Activated naive CD4-positive, alpha-beta T cell treated with Interleukin-2 at 50 U/mL for 16 hours (primary cell): ENCODE measurements at places on chromosomes 11 and 22.

DNA sequence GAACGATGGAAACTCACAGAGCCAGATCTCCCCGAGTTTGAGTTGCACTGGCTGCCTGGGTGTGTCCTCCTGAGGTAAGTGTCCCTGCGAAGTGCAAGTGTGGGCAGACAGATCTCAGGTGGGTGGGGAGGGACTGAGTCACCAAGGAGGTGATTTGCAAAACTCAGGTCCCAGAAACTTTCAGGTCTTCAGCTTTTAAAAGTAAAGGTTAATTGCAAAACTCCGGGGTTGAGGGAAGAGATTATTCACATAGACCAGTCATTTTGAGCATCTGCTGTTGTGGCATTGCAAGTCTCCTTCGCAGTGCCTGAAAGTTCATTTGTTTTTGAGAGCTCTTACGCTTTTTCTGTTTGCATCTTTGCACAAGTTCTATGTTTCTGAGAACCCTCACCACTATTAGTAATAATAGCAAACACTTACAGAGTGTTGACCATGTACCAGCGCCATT, 7.1 kb downstream of the CD44 start:
- peak; percentile 87 for DNase-seq

DNA sequence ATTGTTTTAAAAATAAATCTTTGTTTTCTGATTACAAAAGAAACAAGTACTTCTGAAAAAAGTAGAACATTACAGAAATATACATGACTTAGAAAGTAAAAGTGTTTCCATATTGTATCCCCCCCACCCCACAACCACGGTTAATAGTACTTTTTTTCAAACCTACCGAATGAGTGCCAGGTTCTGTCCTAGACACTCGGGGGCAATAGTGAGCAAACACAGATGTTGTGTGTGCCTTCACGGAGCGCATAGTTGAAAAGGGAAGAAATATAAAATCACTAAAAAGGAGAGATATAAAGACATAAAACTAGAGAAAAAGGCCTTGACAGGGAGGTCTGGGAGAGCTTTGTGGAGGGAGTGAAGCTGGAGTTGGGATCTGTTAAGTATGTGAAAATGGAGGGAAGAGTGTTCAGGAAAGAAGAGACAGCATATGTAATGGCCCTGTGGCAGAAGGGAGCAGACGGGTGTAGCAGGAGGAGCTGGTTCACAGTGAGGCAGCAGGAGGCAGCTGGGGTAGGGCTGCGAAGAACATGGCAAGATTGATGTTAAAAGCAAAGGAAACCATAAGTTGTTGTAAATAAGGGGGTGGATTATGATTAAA, 42.1 kb upstream of the ALX4 start:
- no peak for DNase-seq

GRCh38 chr22:36259615-36260300, 6.8 kb downstream of the APOL1 start:
- DNase-seq: no peak

DNA sequence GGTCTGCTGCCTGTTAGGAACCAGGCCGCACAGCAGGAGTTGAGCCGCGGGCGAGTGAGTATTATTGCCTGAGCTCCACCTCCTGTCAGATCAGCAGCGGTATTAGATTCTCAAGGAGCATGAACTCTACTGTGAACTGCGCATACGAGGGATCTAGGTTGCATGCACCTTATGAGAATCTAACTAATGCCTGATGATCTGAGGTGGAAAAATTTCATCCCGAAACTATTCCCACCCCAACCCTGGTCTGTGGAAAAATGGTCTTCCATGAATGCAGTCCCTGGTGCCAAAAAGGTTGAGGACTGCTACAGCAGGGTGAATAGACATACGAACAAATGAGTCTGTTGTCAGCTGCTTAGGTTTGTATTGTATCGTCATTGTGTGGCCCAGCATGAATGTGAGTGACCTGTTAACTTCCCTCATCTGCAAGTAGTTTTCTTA, 29.8 kb downstream of the RNF141 start:
- no peak for DNase-seq

DNA sequence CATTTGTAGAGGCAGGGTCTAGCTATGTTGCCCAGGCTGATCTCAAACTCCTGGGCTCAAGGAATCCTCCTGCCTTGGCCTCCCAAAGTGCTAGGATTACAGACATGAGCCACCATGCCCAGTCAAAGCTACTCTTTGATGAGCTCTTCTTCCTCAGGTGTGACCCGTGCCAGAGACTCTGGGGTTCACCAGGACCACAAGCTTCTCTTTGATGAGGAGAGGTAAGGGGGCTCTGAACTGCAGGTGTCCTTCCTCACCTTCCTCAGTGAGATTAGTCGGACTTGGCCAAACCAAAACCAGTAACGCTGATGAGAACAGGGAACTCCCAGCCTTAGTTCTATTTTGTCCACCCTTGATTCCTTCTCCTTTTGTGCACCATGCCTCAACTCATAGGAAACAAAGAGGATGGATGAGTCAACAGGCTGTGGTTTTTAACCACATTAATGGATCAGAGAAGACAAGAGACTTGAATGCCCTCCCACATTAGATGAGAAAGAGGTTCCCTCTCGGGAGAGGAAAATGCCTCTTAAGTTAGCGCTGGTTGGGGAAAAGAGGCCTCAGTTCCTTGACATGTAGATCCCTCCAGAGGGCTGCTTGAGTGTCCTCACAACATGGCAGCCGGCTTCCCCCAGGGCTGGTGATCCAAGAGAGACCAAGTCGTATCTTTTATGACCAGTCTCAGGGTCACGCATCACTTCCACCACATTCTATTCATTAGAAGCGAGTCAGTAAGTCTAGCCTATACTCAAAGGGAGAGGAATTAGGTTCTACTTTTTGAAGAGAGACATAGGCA, 25.7 kb upstream of the CTR9 start:
- DNase-seq: peak; percentile 18

- DNase-seq: no peak
These were observed 35.7 kb upstream of the GAB2 start for GRCh38 chr11:78453140-78453935.

GRCh38 chr11:1336836-1337646, 27.6 kb upstream of the TOLLIP start:
- peak; percentile 51 for DNase-seq

- no peak for DNase-seq
These were observed 6.1 kb downstream of the APLNR start for GRCh38 chr11:57230791-57231538.

- no peak for DNase-seq
These were observed 61.9 kb upstream of the CSNK2A3 start for GRCh38 chr11:11414996-11415395.

GRCh38 chr22:23237201-23237798, 57.0 kb downstream of the BCR start:
- DNase-seq: no peak

- DNase-seq: no peak
These were observed 234.3 kb downstream of the TBC1D22A start for GRCh38 chr22:46996595-46997310.

- no peak for DNase-seq
These were observed 24.4 kb downstream of the ADAMTS8 start for GRCh38 chr11:130403967-130404366.

DNA sequence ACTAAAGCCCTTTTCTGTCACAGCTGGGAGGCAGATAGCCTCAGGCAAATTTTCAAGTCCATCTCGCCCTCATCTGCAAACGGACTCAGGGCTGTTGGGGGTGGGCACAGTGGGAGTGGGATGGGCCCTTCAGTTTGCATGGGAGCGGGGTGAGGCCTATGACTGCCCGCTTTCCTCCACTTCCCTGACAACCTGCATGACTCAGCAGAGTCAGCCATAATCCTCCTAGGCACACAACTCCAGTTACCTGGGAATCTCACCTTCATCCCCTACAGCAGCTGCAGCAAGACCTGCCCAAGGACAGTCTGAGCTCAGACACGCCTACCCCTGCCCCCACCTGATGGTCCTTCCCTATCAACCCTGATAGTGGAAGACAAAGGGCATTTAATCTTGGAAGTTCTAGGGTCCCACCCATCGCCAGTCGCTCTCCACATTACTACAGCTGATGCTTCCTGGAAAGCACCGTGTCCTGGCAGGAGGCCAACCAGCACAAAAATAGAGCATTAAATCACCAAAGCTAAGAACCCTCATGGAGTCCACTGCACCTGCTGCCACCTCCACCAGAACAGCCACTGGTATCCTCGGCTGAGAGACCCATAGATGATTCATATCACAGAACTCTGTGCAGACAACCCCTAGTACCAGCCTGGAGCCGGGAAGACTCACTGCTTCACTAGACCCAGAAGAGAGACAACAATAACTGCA, 319.3 kb downstream of the DCDC1 start:
- no peak for DNase-seq

GRCh38 chr11:70952191-70952590, 300.2 kb downstream of the SHANK2 start:
- no peak for DNase-seq

GRCh38 chr11:74010306-74011300, 1.7 kb upstream of the UCP3 start:
- no peak for DNase-seq

DNA sequence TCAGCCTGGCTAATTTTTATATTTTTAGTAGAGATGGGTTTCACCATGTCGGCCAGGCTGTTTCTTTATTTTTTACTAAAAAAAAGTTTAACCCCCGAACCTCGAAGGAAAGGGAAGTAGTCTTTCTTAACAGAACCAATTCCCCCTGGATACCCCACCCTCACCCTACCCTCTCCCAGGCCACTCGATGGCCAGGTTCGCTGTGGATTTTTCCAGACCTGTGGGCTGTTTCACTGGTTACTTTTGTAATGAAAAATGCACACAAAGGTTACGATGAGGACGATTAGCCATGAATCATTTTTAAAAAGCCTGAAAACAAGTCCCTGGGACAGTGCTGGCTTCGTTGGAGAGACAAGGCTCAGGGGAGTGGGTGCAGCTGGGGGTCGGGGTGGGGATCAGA, 2.5 kb downstream of the TSPO start:
- DNase-seq: no peak

GRCh38 chr22:25563761-25564319, 635 bp upstream of the GRK3 start:
- DNase-seq: peak; percentile 3

DNA sequence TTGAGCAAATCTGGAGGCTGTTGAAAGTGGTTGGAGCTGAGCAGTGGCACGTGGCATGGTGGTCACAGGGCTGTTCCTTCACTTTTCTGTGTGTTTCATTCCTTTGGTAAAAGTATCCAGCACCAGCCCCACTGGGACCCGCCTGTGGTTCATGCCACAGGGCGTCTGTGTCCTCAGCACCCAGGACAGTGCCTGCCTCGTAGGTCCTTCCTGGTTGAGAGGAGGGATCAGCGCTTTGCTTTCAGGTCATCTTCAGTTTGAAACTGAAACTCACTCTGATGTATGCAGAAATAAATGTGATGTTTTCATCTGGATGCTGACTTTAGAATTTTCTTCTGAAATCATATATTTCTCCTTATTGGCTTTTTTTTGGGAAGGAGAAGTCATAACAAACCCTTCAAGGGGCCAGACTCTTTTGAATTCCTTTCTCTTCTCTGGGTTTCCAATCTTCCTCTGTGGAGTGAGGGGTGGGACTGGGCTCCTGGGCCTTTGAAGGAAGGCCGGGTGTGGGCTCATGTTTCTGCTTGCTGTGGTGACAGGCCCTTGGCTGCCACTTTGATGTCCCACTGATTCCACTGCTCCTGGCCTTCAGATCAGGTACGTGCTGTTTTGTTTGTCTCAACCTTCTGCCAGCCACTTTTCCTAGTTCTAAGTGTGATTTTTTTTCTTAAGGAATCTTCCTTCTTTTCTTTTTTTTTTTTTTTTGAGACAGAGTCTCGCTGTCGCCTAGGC, 26.2 kb downstream of the TBC1D22A start:
- peak; percentile 38 for DNase-seq

- DNase-seq: no peak
These were observed 854.5 kb downstream of the BRD1 start for GRCh38 chr22:48972979-48973693.

GRCh38 chr11:2903672-2904011, 18.1 kb upstream of the CDKN1C start:
- DNase-seq: no peak

DNA sequence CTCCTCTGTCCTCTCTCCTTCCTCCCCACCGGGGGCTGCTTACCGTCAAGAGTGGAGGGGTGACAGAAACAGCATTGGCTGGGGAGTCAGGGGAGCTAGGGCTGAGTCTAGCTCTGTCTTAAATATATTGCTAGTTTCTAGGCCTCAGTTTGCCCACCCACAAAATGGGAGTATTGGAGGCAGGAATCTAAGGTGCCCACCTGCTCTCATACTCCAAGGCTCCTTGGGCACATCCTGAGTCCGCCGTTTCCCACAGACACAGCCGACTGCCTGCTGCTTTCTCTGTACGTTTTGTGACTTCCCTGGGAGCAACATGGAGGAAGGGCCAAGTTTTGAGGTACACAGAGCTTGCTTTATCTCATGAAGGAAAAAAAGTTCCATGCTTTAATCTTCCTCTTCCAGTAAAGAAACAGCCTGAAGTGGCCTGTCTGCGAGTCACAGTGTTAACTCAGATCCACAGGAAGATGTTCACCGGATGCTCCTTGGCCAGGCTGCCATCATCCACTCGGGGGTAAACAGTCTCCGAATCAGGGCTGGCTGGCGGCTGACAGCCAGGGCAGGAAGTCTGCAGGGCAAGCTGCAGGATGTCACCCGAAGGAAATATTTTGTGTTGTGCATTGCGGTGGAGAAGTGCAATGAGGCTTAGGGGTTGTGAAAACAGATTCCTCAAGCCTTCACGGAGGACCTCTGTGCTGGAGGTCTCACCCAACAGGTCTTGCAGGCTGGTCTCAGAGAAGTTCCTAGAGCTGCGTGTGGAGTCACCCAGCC, 11.0 kb upstream of the CERK start:
- DNase-seq: peak; percentile 56

DNA sequence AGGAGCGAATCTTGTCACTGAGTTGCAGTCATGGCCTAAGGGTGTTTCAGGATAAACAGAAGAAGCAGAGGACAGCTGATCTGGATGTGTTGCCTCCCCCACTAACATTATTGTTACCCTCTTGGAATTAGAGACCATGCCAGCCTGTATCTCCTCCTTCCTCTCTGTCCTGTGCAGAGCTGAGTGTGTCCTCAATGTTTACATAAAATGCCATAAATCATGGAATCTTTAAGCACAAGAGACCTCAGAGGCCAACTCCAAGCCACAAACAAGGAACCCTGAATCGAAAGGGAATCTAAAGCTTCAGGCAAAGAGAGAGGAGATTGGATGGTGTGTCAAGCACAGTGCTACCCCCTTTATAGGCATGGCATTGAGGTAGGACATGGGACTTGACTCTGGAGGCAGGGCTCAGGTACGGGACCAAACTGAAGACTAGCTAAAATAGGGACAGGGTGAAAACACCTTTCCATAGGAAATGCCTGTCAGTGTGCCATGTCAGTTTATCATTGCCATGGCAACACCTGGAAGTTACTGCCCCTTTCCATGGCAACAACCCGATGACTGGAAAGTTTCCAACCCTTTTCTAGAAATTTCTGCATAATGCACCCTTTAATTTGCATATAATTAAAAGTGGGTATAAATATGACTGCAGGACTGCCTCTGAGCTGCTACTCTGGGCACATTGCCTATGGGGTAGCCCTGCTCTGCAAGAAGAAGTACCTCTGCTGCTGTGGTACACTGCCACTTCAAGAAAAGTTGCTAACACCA, 489.7 kb downstream of the MIAT start:
- no peak for DNase-seq

- DNase-seq: no peak
These were observed 31.2 kb downstream of the LDLRAD3 start for GRCh38 chr11:35974882-35975589.
